ENCODE measurements at places on chromosomes 4 and X.
A peak's percentile ranks its signal among the peaks of the same experiment; 100 is the strongest.

DNA sequence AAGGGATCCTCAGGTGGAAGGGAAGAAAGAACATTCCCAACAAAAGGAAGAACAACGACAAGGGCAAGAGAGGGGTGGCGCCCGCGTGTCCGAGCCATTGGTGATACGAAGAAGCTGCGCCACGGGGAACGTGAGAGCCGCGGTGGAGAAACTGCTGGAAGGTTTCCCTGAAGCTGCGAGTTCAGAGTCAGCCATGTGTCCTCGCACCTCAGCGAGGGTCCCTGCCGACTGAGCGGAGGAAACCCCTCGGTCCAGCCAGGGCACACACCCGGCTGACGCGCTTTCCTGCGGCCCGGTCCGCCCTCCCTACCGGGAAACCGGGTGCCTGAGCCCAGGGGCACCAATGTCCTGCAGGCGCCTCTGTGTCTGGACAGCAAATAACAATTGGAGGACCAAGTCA is 18.0 kb downstream of the IRF2 start:
- DNase-seq, result no peak

DNA sequence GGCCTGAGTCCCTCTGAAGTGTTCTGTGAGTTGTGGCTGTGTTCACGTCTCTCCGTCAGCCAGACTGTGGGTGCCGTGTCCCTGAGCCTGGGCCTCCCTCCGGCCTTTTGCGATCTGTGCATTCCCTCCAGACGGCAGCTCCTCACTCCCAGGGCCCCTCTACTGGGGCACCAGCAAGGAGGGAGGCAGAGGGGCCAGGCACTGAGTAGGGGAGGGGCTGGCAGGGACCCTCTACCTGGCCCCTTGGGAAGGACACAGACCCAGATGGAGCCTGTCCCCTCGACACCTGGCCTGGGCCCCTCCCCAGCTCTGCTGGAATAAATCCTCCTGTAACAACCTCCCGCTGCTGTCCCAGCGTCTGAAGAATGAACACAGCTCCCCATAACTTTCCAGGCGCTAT is 110.0 kb upstream of the NKX1-1 start:
- no peak for DNase-seq

GRCh38 chr4:93894995-93895394 is 66.4 kb downstream of the ATOH1 start:
- DNase-seq, result no peak

DNA sequence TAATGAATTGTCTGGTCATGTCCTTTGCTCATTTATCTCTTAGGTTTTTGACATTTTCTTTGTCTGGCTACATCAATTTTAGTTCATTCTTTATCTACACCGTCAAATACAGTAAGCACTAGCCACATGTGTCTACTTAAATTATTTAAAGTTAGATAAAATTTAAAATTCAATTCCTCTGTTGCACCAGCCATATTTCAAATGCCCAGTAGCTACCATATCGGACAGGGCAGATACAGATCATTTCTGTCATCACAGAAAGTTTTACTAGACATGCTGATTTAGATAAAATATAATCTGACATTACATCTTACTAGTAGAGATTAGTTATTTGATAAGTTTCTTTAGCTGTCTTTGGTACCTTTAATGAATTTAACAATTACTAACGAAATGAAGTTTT is 61.1 kb downstream of the WDR19 start:
- no peak for DNase-seq

DNA sequence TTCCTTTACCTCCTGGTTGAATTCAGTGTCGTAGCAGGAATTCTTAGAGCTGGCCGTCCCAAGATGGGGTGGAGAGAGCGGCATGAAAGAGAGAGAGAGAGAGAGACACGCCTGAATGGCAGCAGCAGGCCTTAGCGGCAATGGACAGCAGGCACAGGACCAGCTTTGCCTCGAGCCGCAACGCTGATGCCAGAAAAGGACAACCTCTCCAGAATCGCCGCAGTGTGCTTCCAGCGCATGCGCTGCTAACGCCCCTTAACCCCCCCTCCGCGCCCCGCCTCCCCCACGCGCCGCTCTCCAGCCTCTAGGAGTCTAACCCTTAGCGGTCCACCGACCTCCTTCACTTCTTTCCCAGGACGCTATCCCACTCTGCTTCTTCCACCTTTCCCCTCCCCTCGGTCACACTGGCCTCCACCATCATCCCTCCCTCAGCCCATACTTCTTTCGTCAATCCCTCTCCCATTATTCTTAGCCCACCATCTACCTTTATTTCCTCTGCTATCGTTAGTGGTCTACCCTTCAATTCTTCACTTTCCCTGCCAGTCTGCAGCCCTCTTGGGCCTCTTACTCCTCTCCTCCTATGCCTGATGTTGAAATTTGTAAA is 10.5 kb upstream of the ZCCHC13 start:
- peak; percentile 76 for DNase-seq

GRCh38 chr4:155565776-155566175 is 100.9 kb upstream of the GUCY1A1 start:
- DNase-seq, result no peak

DNA sequence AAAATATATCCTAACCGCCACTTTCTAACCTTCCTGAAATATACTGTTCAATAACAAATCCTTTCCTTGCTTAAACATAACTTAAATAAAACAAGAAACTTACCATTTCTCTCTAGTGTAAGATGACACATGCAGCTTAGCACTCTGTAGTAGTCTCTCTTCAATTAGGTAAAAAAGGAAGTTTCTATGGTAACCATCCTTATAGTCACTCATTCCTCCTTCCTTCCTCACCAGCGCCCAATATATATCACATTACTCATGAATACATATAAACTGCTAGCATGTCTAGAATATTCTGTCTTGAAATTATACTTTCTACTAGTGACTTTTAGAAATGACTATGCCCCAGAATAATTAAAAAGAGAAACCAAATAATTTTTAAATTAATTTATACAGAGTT is 112.2 kb downstream of the SNCA start:
- peak; percentile 87 for DNase-seq

GRCh38 chrX:13147733-13148132 is 103.3 kb upstream of the FAM9C start:
- no peak for DNase-seq

DNA sequence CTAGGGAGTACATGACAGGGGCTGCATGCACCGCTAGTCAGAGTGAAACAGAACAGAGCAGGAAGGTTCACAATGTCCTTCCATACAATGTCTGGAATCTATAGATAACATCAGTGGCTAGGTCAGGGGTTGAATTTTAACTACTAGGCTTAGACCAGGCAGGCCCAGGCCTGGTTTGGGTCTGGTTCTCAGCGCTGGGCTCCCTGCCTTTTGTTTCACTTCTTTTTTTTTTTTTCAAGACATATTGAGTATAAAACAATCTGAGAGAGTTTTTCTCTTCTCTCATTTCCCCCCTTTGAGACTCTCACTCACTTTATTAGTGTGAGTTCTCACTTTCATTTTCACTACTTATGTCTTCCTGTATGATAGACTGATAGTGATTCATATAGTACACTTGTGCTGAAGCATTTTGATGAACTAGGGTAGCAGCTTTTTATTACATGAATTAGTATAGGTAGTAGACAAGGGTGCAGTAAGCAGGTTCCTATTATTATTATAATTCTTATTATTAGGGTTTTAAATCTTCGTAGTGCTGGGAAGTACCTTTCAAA is 120.0 kb upstream of the ZDHHC15 start:
- no peak for DNase-seq

GRCh38 chrX:63471004-63471403 is 119.9 kb upstream of the SPIN4 start:
- no peak for DNase-seq

DNA sequence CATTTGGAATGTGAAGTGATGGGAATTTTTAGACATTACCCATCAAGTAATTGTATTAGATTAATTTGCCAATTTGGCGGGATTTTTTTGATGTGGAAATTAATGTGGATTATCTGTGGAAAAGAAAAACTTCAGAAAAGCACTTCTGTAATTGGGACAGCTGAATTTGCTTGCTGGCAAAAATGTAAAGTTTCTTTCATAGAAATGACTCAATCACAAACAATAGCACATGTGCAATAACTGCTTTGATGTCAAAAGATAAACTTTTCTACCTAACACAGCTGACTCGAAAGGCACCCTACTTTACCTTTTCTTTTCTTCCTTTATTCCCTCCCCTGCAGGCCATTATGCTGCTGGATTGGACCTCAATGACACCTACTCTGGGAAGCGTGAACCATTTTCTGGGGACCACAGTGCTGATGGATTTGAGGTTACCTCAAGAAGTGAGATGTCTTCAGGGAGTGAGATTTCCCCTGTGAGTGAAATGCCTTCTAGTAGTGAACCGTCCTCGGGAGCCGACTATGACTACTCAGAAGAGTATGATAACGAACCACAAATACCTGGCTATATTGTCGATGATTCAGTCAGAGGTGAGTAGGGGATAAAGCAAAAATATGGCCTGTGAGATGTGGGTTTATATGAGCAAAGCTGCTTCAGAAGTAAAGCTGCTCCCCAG is 1.4 kb downstream of the AREG start:
- DNase-seq, result no peak

DNA sequence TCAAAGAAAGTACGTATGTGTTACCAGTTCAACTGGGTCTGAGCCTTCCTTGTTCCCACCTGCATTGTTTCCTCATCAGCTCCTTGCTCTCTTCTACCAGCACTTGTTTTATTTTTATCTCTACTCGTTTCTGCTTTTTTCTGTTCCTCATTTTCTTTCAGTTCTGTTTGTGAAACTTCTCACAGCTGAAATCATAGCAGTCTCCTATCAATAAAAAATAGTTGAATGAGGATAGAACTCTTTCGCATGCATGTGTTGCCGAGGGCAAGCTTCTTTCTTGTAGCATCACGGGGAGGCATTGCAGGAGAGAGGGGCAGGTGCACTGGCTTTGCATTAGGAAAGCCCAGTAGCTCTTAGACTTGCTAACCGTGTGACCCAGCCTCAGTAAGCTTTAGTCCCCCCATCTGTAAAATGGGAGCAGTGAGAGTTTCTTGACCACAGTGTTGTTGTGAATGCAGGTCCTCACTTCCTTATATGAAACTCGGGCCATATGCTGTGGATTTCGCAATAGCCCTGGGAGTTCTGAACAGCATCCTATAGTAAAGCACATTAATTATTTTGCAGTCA is 24.7 kb downstream of the OFD1 start:
- DNase-seq, result no peak

GRCh38 chr4:79913581-79913980 is 159.4 kb downstream of the ANTXR2 start:
- peak; percentile 40 for DNase-seq

- DNase-seq, result peak; percentile 80
Observed at GRCh38 chrX:150581093-150581775, 12.8 kb downstream of the MTM1 start.

GRCh38 chrX:50114113-50114512 is 86.7 kb downstream of the AKAP4 start:
- no peak for DNase-seq

DNA sequence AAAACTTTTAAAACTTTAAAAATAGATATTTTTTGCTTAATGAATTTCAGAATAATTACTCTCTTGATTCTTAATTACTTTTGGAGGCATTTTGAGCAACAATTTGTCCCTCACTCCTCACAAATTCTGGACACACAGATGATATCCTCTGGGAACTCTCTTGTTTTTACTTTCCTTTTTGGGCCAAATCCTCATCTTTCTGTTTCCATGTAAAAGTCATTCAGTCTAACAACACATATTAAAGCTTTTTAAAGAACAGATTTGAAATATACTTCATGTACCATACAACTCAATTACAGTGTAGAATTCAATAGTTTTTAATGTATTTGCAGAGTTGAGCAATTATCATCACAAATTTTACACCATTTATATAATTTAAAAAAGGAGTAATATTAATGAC is 983.1 kb downstream of the STIM2 start:
- no peak for DNase-seq

GRCh38 chrX:129792586-129793291 is 13.0 kb downstream of the SASH3 start:
- no peak for DNase-seq

- no peak for DNase-seq
Observed at GRCh38 chr4:36884151-36884550, 360.4 kb upstream of the NWD2 start.

- no peak for DNase-seq
Observed at GRCh38 chr4:14835288-14835687, 167.0 kb upstream of the CPEB2 start.

- DNase-seq, result no peak
Observed at GRCh38 chrX:106007815-106008214, 30.7 kb downstream of the SERPINA7 start.

- peak; percentile 74 for DNase-seq
Observed at GRCh38 chr4:52861879-52862616, at the start of gene RASL11B. Gene RASL11B (plus strand): TSS chr4:52862317. CDS start chr4:52862508, 191 bp downstream.

DNA sequence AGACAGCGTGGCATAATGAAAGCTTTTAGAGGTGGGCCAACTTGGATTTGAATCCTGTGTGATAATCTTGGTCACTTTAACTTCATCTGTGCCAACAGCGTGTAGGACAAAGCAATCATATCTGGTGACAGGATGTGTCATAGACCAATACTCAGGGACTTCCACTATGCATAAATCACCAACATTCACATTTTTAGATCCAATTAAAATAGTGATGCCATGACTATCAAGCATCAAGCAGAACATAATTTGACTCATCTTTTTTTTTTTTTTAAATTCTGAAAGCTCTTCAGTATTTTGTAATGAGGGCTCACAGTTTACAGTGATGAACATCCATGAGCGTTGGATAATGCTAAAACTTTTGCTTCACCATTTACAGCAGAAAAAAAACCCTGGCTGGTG is 27.3 kb upstream of the RAPGEF2 start:
- peak; percentile 80 for DNase-seq

DNA sequence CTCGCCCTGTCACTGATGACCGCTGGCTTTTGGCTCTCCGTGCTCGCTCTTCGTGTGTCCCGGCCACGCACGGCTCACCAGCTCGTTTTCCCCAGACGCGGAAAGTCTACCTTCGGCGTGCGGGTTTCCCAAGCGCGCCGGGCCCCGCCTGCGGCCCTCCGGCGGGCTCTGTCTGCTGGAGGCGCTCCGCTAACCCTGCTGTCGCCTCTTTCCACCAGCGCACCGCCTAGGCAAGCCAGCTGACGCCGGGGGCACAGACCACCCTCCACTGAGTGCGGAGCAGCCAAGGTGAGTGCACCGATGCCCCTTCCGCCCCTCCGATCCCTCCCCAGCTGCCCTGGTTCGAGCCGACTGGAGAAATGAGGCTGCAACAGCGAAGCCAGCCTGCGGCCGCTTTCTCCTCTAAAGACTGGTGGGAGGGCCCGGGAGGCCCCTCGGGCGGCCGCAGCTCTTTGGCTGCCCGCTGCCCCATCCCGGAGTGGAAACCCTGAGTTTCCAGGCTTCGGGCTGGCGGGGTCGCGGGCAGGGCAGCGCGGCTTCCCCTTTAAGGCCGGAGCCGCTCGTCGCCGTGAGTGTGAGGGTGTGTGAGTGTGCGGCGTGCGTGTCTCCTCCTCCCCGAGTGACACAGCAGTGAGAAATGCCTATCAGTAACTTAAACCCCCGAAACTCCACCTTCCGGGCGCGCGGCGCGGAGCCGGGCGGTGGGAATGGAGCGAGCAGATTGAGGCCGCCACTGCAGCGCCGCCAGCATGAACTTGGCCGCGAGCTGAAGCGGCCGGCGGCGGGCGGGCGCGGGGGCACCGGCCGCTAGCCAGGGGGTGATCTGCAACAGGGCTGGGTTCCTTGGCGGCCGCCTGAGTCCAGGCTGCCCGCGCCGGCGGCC is at the start of gene MAMLD1:
Gene MAMLD1 (plus strand): TSS at position 719 of the 883 bp plus-strand sequence. CDS start 82,200 bp downstream, outside the sequence.
- DNase-seq, result peak; percentile 86
